ENCODE measurements at places on chromosomes 11 and 22.

- DNase-seq, result no peak
These were observed 22.0 kb downstream of the TAF1D start for GRCh38 chr11:93719310-93719709.

GRCh38 chr11:87081358-87081757 is 43.6 kb downstream of the TMEM135 start:
- DNase-seq, result no peak

DNA sequence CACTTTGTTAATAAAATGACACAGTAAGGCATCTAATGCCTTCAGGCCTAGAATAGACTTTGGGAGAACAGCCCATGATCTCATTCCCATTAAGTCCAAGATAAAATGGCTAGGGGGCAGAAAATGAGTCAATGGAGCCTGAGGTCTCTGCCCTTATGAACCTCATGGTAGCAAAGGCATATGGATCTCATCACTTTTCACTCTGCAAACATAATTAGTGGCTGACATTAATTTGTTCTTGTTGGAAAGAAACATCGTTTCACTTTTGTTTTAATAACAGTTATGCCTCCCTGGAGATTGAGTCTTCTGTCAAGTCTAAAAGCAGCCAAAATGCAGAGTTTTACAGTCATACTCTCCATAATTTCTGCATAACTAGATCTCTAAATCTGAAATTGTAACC is 111.8 kb upstream of the API5 start:
- DNase-seq, result no peak

DNA sequence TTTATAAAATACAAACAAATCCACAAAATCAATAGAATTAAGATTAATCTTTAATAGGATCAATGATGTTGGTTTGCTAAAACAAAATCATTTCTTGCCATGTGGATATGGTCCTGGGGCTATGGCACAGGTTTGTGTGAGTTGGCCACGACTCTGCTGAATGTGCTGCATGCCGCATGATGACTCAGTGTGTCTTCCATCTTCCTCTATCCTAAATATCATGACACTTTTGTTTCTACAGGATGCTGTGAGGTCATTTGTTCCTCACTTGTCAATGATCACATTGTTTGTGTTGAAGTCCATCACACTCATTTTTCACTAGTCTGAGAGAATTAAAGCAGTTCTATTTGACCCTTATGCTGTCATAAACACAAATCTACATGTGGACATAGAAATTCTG is 167.2 kb upstream of the ZBED5 start:
- DNase-seq, result peak; percentile 64

DNA sequence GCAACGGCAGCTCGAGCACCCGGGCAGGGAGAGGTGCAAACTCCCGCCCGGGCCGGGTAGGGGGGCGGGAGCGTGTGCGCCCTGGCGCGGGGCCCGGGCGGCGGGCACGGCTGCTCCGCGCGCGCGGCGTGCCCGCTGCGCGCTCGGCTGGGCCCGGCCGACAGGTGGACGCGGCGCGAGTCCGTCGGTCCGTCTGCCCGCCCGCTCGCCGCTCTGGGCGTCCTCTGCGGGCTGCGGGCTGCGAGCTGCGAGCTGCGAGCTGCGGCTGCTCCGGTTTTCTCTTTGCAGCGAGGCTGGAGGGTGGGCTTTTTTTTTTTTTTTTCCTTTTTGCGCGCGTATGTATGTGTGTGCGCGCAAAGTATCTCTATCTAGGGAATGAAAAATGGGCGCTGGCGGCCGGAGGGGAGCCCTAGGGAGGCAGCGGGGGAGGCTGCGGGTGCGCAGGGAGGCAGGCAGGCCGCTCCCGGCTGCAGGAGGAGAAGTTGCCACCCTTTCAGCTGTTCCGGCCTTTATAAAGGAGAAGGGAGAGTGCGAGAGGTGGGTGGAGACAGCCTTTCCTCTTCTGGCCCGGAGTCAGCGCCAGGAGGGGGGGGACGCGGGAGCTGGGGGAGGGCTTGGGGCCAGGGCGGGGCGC is at the start of gene PDGFB:
PDGFB (minus strand) TSS at position 487 of the 634 bp plus-strand sequence. CDS start 1,019 bp downstream, outside the sequence.
- no peak for DNase-seq

DNA sequence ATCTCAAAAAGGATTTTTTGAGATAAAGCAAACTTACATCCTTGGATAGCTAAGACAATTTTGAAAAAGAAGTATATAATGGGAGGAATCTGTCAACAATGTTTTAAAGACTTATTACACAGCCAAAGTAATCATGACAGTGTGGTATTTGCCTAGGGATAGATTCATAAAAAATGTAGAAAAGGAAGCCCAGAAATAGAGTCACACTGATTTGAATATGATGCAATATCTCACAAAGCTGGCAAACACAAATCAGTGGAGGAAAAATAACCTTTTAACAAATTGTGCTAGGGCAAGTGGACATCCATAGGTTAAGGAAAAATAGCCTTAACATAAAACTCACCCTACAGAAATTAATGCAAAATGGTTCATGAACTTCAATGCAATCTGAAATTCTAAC is 6.0 kb downstream of the XKR3 start:
- DNase-seq, result no peak

- DNase-seq, result no peak
These were observed 1.4 kb downstream of the PRR5 start for GRCh38 chr22:44703255-44703870.

DNA sequence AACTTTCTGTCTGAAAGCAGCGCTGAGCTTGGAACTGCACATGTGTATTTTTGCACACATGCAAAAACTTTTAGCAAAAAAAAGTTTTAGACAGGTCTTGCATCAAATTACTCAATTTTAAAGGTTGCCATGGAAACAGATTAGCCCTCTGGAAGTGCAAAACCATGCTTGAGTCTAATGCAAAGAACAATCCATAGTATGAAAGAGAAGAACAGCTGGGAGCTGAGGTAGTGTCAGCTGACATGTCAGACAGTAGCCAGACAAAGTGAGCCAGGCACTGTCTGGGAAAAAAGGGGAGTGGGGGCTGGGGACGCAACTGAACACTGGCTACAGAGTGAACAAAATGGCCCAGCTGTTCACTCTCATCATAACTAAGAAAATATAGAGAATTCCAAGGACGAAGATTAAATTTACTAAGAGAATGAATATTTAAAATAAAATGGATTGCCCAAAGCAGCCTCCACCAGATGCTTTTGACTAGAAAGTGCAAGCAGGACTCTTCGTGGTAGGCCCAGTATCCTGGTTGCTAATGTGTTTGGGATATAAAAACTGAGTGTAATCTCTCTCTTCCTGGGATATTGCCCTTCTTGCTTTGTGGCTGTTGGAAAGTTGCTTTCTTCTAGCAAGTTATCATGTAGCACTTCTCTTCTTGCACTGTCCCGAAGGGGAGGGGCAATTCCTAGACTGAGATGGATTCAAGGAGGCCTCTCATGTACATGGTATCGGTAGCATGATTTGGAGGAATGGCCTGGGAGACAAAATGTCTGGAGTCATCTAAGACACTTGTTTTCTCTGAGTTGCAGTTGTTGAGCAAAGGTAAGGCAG is 434.1 kb upstream of the FAT3 start:
- DNase-seq, result no peak

DNA sequence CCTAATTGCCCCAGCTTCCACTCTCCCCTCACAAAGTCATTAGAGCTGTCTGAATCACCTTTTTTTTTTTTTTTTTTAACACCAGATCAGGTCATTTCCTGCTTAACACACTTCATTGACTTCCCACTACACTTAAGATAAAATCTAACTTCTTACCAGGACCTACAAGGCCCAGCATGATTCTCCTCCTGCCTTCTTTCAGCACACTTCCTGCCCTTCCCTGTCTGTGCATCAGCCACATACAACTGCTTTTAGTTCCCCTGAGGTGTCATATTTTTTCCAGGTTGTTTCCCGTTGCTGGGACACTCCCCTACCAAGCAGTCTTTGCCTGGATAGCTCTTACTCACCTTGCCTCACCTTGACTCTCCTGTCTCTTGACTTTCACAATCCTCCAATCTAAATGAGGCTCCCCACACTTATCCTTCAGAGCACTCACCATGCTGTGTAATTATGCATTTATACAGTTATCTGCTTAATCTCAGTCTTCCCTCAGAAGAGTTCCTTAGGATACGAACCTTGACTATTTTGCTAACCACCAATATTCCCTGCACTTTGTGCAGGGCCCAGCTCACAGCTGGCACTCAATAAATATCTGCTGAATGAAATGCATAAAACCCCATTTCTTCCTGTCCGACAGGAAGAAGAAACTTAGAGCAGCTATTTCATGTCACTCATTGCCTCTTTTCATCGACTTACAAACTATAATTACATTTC is 96.6 kb upstream of the AKIP1 start:
- no peak for DNase-seq

DNA sequence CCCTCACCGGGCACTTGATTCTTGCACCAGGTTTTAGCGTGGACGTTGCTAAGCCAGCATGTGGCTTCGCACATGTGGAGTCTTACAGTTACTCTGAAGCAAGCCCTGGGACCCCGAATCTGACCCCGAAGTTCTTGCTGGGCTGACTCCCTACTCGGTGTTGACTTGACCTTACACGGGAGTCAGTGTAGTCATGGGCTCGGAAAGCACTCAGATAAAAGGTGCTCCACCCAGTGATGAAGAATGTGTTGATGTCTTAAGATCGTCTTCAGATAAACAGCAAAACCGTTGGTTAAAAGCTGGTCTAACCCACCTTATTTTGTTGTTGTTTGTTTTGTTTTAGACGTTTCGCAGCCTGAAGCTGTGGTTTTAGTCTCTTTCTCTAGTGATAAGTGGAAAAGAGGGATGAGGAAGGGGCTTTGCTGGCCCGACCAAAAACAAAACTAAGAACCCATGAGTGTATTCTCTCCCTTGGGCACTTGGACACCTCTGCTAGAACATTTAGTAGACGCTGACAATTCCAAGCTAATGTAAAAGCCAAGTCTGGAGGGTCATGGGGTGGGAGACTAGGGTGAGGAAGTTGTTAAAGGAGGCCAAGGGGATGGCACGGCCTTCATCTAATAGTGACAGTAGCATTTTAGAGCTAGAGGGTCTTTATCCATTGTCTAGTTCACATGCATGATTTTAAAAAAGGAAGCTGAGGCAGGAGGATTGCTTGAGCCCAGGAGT is 69.9 kb downstream of the BCR start:
- no peak for DNase-seq

GRCh38 chr11:85539029-85539689 is 88.0 kb downstream of the DLG2 start:
- DNase-seq, result no peak

All from RKO (cell line).